Coronary artery (tissue), 2 donors: ENCODE measurements at places on chromosomes 1 and 21.
A peak's percentile ranks its signal among the peaks of the same experiment; 100 is the strongest.

- DNase-seq = no peak
Observed at GRCh38 chr1:31335007-31335406, 37.9 kb downstream of the FABP3 start.

- DNase-seq = no peak
Observed at GRCh38 chr1:155809088-155809487, 47.9 kb downstream of the GON4L start.

GRCh38 chr1:54465351-54465811, 59.2 kb upstream of the SSBP3 start:
- peak; percentile 56 for DNase-seq

DNA sequence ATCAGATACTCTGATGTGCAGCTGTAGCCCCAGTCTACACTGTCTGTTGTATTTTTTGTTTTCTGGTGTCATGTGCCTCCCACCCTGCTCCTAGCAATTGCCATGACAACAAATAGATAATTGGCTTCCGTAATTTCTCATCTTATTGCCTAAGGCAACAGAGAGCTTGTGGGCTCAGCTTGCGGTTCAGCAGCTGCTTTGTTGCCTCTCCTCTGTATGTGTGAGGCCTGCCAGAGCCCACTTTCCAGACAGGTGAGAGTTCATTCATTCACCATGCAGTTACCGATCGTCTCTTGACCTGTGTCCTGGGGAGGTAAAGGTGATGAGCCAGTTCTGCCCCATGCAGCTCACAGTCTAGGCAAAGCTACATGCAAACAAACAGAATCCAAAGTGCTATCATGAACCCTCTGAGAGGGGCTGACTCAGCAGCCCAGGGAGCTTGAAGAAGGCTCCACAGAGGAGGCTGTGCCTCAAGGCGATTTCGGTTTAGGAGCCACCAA, 11.9 kb downstream of the LGALS8 start:
- no peak for DNase-seq

DNA sequence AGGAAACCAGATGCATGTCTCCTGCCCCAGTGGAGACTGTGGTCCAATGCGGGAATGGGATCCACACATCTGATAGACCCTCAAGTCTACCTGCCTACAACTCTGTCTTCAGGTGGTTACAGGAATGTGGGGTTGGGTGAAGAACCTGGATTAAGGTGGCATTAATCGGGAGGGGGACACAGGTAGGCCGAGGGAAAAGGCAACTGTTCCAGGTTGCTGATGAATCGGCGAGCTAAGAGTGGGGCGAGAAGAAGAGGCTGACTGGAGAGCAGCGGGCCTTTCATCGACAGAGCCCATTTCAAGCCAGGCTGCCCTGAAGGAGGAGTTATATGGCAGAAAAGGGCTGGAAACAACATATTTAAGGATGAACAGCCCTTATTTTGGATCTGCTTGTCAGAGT, 836 bp downstream of the CD2 start:
- DNase-seq = no peak

DNA sequence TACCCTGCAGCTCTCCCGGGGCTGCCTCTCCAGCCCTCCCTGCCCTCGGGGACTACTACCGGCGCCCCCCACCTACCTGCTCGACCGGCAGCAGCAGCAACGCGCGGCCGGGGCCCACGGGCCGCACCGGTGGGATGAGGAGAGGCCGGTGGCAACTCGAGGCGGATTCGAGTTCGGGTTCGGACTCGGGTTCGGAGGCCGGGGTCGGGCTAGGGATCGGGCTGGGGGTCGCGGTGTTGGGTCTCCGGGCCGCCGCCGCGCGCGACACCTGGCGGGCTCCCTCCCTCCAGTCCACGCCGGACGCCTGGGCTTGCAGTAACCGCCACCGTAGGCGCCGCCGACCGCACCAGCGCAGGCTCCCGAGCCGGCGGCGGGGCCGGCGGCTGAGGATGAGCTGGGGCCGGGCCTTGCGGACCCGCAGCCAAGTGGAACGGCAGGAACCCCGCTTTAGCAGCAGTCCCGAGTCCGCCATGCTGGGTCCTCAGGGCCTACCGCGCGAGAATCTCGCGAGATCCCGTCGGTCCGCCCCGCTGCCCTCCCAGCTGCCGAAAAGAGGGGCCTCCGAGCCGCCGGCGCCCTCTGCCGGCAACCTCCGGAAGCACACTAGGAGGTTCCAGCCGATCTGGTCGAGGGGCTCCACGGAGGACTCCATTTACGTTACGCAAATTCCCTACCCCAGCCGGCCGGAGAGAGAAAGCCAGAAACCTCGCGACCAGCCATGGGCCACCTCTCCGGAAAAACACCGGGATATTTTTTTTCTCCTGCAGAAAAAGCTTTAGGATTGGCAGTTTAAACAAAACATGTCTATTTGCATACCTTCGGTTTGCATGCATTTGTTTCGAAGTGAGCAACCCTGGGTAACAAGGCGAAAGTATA, at the start of gene NOL9:
Gene NOL9 (minus strand): TSS at position 483 of the 876 bp plus-strand sequence. CDS start 11 bp downstream, at position 472.
- peak; percentile 92 for DNase-seq

DNA sequence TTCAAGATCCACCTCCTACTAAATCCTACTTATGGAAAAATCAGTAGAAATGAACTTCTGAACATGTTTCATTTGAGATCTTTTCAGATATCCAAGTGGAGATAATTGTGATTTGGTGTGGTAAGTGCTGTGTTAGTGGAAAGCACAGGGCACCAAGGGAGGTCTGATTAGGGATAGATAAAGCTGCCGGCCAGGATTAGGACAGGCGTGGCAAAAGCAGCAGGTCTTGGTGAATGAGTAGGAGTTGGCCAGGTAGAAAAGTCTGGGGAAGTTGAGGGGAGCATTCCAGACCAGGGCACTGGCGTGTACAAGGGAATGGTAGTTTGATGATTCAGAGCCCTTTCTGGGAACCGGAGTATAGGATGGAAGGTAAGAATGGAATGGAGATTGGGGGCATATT, 47.8 kb downstream of the AZIN2 start:
- DNase-seq = peak; percentile 62

GRCh38 chr1:25443030-25443699, 12.5 kb downstream of the MACO1 start:
- no peak for DNase-seq

DNA sequence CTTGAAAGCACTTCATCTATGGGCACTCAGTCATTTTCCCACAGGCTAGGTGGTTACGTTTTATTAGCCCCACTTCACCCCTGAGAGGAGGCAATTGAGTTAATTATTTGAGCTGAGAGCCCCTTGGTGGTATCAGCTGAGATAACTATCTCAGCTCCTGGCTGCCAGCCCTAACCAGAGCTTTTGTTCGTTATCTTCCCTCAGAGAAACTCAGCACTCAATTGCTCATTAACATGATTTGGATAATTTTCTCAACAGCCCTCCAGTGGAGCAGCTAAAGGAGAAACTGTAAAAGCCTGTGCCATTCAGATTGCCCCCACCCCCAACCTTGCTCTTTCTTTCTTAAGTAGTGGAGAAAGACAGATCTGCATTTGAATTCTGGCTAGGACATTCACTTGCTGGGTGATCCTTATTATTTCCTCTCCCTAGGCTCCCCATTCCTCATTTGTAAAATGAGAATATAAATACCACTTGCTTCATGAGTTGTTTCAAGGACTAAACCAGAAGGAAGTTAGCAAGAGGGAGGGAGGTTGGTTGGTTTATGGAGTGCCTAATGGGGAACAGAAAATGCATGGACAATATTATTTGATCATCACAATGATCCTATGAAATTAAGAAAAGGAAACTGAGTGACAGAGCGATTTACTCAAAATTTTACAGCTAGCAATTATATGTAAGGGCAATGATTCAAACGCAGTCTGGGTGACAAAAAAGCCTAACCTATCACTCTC, 218.7 kb upstream of the FGGY start:
- no peak for DNase-seq
